Fibroblast of skin of back (primary cell): ENCODE measurements at places on chromosomes 16 and 17.
A peak's percentile ranks its signal among the peaks of the same experiment; 100 is the strongest.

DNA sequence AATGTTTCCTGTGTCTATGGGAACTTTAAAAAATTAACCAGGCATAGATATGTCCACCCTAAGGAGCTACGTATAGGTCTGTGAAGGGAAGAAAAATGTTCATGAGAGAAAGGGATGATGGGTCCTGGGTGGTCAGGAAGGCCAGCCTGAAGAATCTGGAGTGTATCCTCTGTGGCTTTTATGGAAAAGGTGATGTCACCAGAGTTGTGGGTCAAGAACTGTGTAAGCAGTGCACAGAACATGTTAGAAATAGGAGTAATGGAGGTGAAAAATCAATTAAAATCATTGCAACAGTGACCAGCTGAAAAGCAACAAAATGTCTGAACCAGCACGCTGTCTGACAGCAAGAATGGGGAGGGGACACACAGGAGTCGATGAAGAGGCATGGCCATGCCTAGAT lies 68.5 kb downstream of the USP31 start:
- no peak for DNase-seq

- no peak for DNase-seq
These were observed 2.7 kb downstream of the ZFPM1 start for GRCh38 chr16:88455610-88456355.

GRCh38 chr17:80477647-80478478 lies 1.5 kb upstream of the NPTX1 start:
- DNase-seq = peak; percentile 58

GRCh38 chr17:82602986-82603710 lies 45.1 kb downstream of the WDR45B start:
- DNase-seq = no peak

DNA sequence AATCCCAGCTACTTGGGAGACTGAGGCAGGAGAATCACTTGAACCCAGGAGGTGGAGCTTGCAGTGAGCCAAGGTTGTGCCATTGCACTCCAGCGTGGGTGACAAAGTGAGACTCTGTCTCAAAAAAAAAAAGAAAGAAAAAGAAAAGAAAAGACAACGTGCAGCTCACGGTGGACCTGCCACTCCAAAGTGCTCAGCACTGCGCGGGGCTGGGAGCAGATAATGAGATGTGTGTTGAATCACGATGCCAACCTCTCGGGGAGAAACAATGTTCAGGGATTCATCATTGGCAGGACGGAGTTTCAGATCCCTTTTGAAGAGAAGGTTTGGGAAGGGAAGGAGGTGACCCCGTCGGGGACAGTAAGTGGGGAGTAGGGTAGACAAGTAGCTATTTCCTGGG lies 19.2 kb downstream of the WFDC1 start:
- DNase-seq = no peak

GRCh38 chr16:585351-585750 lies 4.5 kb upstream of the RAB40C start:
- DNase-seq = no peak

DNA sequence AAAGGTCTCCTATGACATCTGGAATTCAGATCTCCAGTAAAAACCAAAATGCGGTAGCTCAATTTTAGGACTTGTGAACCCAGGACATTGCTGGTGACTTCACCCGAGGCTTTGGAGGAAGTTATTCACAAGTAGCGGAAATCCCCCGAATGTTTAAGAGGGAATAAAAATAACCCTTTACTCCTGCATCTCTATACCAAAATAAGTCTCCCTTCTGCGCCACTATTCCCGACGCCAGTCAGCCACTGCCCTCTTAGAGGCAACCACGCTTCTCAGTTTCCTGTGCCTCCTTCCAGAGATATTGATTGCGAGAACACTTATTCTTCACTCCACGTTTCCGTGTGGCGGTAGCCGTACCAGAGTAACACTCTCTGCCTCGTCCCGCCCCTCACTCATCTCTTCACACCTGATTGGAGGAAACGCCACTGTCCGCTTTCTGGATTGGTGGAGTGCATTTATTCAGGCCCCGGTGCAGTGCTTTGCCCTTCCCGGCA lies 27.4 kb downstream of the EMP2 start:
- no peak for DNase-seq

GRCh38 chr16:11326084-11326736 lies 19.0 kb upstream of the RMI2 start:
- peak; percentile 17 for DNase-seq

DNA sequence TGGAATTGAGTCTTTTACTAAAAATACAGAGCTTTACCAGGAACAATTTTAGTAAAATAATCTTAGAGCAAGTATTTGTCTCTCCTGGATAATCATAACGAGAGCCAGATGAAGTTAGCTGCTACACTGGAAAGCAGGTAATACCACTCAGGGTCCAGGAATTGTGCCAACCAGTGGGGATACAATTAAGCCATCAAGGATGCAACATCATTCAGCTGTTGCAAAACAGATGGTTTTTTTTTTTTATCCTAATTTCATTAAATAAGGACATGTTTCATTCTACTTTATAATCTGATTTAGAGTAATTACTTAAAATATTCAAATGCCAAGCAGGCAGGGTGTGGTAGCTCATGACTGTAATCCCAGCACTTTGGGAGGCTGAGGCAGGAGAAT lies 10.2 kb downstream of the MMD start:
- no peak for DNase-seq

DNA sequence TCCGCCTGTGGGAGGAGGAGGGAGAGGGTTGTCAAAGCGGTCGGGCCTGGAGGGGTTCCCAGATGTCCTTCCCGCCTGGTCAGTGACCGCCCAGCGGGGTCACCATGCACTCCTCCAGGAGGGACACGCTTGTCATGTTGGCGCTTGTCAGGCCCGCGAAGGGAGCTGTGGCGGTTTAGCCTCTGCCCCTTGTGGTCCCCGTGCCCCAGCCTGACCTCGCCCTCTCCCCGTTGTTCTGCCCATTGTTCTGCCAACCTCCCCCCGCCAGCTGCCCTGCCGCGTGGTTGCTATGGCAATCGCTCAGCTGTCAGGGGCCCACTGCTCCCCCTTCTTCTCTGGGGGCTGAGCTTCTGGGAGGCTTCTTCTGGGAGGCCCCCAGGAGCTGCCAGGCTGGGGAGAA lies 146.4 kb upstream of the CIBAR2 start:
- no peak for DNase-seq

- peak; percentile 82 for DNase-seq
These were observed at the start of gene DNAH9 for GRCh38 chr17:11598274-11599221. TSS of gene DNAH9 (plus strand) at chr17:11598470. CDS start at chr17:11598499, 29 bp downstream.
